Stimulated activated CD8-positive, alpha-beta memory T cell treated with anti-CD3 and anti-CD28 coated beads, Interleukin-15, amount 100 ng/mL, for 4 hours (primary cell): ENCODE measurements at places on chromosomes 6 and 20.

DNA sequence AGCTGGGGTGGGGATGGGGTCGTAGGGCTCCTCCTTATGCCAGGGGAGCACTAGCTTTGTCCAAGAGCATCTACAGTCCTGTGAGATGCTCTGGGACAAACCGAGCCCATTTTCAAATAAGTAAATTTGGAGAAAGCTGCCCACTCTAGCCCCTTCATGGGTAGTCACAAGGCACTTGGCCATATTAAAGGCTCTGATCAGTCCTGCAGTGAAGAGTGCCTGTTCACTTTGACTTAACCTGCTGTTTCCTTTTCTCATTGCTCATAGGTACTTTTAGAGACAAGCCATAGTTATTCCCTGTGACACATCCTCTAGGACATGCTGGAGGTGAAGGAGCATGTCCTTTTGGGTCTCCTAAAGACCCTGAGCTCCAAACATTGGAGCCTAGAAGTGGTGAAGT is 38.4 kb downstream of the FAM110A start:
- no peak for DNase-seq

DNA sequence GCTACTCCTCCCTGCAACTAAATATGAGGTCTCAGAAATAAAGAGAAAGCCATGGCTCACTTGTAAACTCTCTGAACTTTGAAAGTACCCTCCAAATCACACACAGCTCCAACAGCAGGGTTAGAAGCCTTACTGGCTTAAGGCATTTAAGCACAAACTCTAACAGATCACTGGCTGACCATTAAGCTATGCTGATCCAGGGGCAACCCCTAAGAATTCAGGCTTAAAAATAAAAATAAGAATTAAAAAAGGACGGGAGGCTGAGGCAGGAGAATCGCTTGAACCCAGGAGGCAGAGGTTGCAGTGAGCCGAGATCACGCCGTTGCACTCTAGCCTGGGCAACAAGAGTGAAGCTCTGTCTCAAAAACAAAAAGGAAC is 21.8 kb downstream of the HLA-E start:
- no peak for DNase-seq

- no peak for DNase-seq
Observed at GRCh38 chr6:29796026-29796425, 31.6 kb upstream of the HLA-G start.

DNA sequence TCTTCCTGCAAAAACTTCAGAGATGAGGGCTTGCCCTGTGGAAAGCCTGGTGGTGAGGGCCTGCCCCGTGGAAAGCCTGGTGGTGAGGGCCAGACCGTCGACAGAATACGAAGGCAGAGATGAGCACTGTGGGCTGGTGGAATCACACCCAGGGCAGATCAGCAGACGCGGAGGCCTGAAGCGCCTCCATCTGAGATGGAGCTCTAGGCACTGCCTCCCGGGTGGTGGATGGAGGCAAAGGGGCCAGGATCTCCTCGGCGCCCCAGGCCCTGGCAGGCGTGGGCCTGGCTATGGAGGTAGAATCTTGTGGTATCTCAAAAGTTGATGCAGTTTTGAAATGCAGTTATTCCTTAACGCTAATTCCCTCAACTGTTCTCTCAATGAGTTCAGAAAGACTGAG is 104.8 kb downstream of the PSMB1 start:
- DNase-seq: no peak

DNA sequence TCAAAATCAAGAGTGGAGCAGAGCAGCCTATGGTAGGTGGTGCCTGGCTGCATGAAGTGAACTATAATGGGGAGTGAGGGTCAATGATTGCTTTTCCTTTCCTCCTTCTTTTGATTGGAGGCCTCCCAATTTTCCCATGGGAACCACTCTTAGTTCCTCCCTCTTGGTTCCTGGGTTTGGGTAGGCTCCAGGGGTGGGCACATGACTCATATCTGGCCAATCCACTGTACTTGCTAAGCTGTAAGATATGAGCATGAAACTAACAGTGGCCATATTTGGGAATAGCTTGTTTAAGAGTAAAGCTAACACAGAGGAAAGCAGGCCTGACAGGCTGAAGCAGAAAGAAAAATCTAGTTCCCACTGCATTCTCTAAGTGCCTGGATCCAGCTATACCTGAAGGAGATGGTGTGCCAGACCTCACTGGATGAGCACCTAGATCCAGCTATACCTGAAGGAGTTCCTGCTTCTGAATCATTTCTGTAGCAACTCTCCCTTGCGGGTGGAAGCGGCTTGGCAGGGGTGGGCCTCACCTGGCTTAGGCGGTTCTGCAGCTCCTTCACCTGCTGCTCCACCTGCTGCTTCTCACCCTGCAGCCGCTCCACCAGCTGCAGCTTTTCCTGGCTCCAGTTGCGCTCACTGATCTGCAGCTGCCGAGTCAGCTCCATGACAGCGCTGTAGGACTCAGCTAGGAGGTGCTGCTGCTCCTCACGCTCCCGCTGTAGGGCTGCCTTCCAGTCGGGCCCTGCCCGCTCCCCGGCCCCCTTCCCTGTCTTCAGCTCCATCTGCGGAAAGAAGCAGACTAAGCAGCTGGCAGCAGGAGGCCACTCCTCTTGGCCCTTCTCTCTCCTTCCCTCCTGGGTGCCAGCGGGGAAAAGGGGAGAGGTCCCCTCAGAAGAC is 29.0 kb upstream of the DSN1 start:
- DNase-seq: no peak

- no peak for DNase-seq
Observed at GRCh38 chr20:14384416-14385175, 47.2 kb upstream of the FLRT3 start.

- DNase-seq: no peak
Observed at GRCh38 chr6:121670511-121670910, 235.1 kb downstream of the GJA1 start.

- peak; percentile 40 for DNase-seq
Observed at GRCh38 chr6:26196846-26197635, 109.8 kb downstream of the HFE start.

GRCh38 chr6:78947962-78948361 is 80.6 kb downstream of the IRAK1BP1 start:
- no peak for DNase-seq

DNA sequence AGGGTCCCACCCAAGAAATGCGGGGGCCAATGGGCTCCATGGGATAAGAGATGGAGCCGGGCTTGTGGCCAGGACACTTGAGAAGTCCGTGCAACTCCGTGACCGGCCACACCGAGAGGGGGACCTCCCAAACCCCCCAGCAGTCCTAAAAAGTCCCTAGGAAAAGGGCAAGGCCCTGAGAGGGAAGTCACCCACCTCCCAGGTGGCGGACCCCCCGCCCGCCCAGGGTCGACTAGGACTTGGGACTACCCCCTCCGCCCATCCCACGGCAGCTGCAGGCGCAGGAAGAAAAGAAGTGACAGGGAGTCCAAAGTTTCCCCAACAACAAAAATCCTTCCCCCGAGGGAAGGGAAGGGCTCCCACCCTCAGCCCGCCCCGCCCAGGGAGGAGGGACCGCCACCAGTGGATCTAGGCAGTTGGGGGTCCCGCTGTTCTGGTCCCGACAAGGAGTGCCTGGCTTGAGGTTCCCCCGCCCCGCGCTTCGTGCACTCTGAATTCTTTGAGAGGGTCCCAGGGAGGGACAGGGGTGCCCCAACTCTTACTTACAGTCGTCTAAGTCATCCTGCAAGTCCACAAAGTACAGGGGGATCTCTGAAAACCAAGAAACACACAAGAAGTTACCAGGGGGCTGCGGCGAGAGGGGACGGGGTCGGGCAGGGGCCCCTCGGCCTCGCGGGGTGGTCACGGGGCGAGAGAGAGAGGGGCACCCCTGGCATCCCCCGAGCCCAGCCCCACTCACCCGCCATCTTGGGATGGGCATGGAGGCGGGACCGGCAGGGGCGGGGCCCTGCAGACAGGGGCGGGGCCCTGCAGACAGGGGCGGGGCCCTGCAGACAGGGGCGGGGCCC is 611 bp upstream of the RAB22A start:
- DNase-seq: no peak

DNA sequence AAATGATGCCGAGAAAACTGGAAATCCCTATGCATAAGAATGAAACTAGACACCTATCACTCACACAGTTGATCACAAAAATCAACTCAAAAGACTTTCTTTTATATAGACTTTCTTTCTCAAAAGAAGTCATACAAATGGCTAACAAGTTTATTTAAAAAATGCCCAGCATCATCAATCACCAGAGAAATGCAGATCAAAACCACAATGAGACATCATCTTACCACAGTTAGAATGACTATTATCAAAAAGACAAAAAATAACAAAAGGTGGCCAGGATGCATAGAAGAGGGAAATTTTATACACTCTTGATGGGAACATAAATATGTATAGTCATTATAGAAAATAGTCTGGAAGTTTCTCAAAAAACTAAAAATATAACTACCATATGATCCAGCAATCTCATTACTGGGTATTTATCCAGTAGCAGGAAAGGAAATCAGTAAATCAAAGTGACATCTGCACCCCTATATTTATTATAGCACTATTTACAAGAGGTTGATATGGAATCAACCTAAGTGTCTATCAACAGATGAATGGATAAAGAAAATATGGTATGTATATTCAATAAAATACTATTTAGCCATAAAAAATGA is 3.4 kb upstream of the RNF217 start:
- no peak for DNase-seq

DNA sequence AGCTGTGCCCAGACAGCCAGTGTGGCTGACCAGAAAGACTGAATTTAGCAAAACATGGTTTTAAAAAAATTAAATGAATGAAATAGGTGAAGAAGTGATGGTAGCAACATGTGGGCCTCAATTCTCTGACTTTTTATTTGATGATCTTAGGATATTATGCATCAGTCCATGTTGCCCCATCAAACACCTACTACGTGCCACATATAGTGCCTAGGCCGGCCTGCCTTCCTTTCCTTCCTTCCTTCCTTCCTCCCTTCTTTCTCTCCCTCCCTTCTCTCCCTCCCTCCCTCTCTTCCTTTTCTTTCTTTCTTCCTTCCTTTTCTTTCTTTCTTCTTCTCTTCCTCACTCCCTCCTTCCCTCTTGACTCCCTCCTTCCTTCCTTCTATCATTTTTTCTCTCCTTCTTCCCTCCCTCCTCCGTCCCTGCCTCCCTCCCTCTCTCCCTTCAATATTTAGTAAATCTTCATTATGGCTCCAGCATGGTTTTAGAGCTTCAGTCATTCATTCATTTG is 209.8 kb downstream of the TSHZ2 start:
- DNase-seq: no peak

- no peak for DNase-seq
Observed at GRCh38 chr20:10065154-10065833, 30.5 kb downstream of the ANKEF1 start.

DNA sequence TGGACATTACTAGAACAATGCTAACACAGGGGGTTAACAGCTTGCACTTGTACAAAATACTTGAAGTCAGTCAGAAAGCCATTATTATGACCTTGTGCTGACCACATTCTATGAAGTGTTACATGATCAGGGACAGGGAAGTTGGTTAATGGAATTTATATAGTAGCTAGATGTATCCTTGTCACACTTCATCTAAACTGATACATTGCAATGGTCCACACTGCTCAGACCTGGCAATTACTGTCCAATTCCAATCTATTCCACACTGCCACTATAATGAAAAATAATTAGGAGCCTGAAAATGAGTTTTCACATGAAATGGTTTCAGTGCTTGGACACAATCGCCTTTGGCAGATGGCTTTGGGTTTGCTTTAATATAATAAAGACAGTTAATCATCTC is 850.8 kb downstream of the EPHA7 start:
- no peak for DNase-seq

DNA sequence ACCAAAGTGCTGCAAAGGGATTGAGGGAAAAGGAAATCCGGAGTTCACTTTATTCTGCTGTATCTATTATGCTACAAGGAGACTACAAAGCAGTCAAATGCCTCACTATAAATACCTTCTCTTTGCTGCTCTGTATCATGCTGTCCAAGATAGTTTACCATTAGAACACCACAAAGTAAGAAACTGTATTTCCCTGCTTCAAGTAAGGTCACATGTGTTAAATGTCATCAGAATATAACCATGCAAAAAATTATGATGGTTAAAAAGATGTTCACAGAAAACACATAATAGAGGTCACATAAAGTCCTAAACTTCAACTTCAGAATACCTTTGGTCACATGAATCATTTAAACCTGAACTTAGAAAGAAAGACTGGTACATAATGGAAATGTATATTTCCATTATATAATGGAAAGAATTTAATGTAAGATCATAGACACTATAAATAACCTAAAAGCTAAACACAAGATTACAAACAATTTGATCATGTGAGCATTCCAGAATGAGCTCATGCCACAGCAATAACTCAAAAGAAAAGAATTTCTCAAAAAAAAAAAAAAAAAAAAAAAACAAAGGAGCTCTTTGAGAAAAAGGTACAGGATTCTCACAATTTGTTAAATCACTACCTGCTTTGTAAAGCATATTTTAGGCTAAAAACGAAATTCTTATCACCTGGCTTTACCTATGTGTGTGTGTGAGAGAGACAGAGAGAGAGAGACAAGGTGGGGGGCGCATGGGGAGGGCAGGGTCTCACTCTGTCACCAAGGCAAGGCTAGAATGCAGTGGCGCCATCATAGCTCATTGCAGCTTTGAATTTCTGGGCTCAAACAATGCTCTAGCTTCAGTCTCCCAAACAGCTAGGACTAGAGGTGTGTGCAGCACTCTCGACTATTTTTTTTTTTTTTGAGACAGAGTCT is 58.7 kb downstream of the KIF13A start:
- DNase-seq: no peak

DNA sequence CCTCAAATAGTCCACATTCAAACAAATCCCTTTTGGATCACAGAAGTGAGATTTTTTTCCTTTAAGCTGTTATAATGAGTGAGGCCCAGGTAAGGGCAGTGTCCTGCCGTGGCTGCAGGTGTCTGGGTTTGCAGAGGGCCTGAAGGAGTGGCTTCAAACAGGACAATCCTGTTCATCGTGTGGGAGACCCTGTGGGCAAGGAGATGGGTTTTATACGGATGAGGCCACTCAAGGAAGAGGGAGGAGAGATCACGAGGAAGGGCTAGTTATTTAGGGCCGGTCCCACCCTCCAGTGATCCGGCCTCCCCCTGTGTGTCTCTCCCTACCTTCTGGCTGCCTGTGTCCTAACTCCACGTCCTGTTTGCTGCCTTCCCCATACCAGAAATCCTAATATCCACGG is 33.8 kb downstream of the PPP1R14C start:
- DNase-seq: no peak
